Activated T-helper 1 cell treated with anti-CD3 and anti-CD28 coated beads, Interleukin-2, amount 50 U/mL, for 16 hours (primary cell): ENCODE measurements at places on chromosomes 16 and 17.

DNA sequence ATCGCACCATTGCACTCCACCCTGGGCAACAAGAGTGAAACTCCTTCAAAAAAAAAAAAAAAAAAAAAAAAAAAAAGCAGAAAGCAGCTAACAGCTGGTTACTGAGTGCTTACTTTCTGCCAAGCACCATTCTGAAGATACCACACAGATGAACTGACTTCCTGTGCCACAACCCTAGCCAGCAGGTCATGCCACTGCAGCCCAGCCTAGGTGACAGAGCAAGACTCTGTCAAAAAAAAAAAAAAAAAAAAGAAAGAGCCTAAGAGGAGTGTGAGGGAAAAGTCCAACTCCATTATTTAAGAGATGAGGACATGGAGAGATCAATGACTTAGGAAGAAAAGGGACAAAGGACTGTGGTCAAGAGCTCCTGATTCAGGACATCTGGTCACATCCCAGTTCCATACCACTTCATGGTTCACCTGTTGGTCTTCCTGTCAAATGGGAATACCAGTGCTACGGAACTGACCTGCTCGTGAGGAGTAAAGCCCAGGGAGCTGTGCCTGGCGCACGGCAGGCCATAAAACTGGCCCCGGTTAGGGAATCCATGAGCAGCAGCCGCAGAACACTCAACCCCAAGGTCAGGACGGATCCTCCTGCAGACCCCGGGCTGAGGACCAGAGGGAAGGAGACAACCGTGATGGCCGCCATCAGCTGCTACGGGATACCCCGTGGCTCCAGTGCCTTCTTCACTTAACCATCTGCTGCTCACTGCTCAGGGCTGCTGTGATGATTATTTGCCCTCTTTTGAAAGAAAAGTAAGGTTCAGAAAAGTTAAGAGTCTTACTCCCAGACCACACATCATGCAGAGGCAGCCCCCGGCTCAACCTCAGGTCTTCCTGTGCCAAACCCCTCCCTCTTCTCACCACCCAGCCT is 950 bp downstream of the KLHDC4 start:
- no peak for DNase-seq

DNA sequence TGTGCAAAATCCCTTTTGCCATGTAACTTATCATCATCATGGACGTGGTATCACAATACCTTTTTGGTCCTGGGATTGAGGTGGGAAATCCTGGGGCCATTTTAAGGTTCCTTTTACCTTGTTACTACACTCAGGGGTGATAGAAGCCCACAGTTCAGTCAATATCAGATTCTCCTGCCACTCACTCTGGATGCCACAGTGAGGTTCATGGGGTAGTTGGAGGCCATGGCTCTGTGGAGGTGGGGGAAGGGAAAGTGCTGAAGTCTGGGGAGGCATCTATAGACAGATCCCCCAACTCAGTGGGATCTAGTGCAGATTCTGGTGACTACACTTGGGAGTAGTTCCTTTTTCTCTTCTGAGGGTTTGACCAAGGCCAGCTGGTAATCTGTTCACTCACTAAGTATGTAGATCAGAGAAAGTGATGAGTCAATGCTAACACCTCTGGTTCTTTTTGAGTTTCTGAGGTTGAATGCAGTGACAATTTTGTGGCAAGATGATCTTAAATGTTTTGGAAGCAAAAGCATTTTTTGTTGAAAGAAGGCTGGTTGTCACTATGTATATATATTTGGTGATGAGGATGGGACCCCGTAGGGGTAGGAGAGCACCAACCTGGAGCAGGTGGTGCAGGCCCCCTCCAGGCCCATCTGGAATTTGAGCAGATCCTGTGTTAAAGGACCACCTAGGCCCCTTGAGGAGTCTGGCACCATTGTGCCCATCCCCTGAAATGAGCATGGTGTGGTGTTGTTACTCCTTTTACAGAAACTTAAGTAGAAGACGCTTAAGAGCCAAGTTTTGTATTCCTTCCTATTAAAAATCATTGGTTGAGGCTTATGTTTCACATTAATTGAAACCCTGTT is 18.8 kb upstream of the IRF8 start:
- DNase-seq = no peak

- DNase-seq = no peak
Measured at GRCh38 chr17:77485089-77485833, 344.5 kb downstream of the SEC14L1 start.

DNA sequence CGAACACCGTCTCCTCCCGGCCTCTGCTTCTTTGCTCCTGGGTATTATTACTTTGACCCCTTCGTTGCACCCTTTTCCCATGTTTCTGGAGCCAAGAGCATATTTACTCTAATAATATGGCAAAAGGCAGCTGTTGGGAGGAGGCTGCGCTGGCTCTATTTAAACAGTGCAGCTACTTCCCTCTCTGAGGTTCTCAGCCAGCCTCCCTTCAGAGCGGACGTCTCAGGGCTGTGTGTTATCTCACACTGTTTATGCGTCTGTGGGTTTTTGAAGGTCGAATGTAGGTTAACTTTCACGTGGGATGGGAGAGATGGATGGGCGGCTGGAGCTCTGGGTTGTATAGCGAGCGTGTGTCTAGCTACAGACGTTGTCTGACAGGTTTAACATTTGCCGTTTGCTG is 45.3 kb downstream of the COX4I1 start:
- DNase-seq = no peak

GRCh38 chr17:47620503-47621245 is 29.0 kb upstream of the KPNB1 start:
- no peak for DNase-seq

DNA sequence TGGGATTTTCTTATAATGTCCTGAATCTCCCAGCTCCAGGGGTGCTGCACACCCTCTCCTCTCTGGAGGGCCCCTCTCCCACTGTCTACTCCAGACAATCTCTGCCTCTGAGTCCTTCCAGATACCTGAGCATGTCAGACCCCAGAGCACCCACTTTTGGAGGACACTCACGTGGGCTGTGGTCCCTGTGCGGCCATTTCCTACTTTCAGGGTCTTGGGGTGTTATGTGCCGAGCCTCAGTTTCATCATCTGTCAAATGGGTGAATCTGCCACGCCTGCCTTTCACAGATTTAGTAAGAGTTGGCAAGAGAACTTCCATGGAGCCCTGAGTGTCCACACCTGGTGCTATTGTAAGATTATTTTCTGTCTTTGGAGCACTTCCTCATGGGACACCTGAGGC is 3.7 kb upstream of the FOXL1 start:
- no peak for DNase-seq

DNA sequence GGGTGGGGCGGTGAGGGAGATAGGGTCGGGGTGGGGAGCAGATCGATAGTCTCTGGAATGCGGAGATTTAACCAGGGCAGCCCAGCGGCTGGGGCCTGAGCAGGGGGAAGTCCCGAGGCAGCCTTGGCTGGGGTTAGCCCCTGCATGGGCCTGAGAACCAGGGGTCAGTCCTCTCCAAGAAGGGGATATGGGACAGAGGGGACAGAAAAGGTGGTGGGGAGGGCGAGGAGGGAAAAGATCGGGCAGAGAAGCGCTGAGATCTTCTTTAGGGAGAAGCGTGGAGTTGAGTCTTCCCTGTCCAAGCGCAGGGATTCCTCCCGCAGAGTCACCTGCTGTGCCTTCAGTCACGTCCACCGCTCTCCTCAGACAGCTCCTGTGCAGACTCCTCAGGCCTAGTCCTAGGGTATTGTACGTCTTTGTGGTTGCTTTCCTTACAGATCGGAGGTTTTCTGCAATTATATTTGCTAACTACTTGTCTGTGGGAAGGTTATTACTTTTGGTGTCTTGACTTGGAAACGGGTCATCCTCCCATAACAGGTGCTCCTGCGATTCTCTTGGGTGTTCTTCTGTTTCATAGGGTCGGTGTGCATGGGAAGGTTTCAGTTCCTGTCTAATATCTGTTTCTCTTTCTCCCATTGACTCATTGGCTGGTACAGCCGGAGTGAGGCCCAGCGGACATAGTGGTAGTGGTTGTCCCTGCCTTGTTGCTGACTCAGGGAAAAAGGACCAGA is 952 bp downstream of the CD300A start:
- no peak for DNase-seq

DNA sequence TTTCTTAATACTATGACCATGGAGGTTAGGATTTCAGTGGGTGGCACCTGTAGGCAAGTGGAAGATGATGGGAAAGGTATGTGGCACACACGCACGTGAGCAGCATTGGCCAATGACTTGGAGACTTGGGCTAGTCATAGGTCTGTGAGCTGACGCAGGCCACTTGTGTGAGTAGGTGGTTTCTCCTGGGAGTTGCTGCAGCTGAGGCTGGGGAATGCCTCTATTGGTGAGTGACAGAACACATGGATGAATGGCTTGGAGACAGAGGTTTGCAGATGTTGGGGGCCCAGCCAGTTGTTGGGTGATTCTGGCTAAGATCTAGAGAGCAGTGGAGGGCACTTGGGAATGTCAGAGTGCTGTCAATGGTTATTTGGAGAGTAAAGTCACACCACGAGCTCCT is 64.1 kb downstream of the MARF1 start:
- no peak for DNase-seq

GRCh38 chr17:78925234-78925633 is at the start of gene TIMP2:
Gene TIMP2 (minus strand): TSS chr17:78925387. CDS start chr17:78925088, 299 bp downstream.
- DNase-seq = peak; percentile 46

DNA sequence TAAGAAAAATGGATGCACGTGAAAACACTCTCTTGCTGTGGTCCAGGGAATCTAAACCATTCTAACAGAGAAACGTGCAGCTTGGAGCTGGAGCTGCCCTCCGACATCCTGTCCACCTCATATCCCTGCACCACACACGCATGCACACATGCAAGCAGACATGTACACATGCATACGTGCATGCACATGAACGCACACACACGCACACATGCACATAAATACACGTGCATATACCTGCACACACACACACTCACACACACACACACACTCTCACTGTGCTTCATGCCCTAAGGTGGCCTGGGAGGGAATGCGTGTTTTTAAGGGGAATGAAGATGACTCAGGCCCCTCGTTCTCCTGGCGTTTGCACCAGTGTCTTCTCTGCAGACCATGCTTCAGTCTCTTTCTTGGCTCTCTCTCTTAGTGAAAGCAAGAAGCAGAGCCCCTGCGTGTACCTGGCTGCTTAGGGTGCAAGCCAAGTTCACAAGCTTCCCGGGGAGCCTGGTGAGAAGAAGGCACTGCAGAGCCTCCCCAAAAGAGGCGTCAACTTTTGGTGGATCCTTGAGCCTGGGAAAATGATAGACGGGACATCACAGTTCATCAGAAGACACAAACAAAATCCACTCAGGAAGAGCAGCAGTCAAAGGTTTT is 72.8 kb downstream of the GOSR1 start:
- no peak for DNase-seq

GRCh38 chr16:12486386-12486785 is 317.3 kb downstream of the CPPED1 start:
- no peak for DNase-seq

- no peak for DNase-seq
Measured at GRCh38 chr17:7110617-7111306, 3.9 kb downstream of the ASGR2 start.

DNA sequence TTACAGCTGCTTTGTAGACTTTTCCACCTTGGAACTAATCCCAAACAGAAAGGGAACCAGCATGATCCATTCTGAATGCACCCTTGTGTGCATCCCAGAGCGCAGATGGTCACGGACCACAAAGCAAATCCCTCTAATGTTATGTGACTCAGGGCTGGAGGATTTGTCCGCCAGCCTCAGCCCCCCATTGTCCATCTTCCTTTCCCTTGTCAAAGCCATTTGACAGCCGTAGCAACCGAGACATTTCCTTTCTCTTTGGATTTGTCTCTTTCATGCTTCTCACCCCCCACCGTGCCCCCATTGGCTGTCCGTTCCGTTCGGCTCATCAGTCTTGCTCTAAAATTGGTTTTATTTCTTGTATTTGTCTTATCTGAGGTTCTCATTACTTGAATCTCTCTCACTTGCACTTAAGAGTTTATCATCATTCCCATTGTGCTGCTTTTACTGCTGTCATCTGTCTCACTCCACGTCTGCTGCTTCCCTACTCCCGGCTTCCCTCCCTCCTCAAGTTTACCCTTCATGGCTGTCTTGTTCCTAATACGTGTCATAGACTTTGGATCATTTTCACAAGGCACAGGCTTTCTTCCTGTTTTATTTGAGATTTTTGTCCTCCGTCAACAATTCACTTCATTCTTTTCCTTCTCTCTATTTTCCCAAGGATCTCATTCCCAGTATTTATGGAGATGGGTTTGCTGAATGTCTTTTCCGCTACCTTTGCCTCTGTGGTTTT is 163.4 kb upstream of the ERCC4 start:
- DNase-seq = no peak

DNA sequence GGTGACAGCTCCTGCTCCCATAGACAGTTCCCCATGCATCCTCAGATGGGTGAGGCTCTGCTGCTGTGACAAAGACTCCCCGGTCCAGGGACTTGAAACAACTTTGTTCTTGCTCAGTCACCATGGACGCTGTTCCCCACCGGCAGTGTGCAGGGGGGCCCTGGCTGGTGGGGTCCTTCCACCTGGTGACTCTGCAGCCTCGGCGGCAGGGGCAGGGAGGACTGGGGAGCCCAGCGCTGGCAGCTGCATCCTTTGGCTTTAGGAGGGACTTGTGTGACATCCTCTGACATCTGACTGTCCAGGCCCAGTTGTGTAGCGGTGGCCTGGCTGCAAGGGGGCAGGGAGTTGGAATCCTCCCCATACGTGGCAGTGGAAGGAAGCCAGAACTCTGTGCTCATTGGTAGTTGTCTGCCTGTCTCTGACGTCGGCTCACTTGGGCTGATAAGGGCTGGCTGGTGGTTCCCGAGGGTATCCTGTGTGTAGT is 107.3 kb downstream of the CMIP start:
- no peak for DNase-seq

- DNase-seq = no peak
Measured at GRCh38 chr17:44997733-44998520, 29.8 kb upstream of the C1QL1 start.

GRCh38 chr16:57676553-57677085 is 8.5 kb downstream of the ADGRG3 start:
- DNase-seq = no peak

DNA sequence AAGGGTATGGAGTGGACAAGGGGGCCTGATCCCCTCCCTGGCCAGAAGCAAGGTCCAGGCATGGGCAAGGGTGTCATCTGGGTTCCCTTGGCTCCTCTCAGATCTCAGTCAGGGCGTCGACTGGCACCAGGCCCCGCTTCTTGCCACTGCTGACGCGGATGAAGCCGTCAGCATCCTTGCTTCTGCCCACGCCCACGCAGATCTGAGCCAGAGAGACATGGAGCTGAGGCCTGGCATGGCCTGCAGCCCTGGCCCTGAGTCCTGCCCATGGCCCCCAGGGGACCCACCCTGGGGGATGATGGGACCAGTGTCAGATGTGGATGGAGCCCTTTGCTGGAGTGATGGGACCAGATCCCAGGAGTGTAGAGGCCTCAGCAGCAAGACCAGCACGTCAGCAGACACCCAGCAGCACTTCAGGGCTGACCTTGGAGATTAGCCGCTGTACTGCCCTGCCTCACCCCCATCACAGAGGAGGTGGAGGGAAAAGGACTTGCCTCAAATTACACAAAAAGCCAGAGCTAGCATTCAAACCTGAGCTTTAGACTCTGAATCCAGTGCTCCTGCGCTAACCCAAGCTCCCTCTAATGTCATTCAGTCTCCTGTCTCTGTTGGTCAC is 12.2 kb downstream of the RPL19 start:
- no peak for DNase-seq

- DNase-seq = no peak
Measured at GRCh38 chr16:23587726-23588125, 8.4 kb downstream of the NDUFAB1 start.
